ENCODE measurements at places on chromosomes 2 and 18.
A peak's percentile ranks its signal among the peaks of the same experiment; 100 is the strongest.

DNA sequence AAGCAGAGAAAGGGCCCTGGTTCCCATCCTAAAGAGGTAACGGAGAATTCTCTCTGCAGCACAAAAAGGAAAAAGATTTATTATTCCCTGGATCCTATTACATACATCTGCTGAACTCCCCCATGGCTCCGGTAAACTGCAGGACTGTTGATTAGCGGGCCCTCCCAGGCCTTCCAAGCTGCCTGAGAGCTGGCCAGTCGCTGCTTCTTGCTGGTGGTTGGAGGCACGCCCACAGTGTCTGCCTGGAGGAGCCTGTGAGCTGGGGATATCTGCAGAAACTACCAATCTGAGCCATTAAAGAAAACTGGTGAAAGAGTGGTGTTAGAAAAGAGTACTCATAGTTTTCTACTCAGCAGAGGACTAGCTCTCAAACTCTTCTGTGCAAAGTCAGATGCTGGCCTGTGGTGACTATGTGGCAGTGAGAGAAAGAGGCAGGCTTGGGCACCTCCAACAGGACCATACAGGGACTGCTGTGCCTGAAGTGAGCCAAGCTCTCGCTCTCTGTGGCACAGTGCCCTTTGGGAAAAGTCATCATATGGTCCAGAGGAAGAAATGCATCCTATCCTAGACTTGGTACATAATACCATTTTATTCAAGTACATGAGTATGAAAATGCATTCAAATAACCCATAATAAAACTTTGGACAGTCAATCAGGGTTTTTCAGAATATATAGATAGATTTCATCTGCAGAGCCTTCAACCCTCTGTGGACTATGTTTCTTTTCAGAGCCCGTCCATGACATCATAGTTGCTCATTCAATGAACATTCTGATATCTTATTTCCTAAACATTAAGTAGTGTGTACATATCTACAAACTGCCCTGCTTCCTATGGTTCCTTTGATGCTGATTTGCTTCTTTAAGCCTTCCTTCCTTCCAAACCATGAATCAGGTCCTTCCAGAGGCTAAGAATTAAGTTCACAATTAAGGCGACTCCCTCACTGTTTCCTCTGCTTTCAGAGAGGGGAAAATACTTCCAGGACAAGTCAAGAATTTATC lies 242.0 kb upstream of the LYPD1 start:
- no peak for DNase-seq

DNA sequence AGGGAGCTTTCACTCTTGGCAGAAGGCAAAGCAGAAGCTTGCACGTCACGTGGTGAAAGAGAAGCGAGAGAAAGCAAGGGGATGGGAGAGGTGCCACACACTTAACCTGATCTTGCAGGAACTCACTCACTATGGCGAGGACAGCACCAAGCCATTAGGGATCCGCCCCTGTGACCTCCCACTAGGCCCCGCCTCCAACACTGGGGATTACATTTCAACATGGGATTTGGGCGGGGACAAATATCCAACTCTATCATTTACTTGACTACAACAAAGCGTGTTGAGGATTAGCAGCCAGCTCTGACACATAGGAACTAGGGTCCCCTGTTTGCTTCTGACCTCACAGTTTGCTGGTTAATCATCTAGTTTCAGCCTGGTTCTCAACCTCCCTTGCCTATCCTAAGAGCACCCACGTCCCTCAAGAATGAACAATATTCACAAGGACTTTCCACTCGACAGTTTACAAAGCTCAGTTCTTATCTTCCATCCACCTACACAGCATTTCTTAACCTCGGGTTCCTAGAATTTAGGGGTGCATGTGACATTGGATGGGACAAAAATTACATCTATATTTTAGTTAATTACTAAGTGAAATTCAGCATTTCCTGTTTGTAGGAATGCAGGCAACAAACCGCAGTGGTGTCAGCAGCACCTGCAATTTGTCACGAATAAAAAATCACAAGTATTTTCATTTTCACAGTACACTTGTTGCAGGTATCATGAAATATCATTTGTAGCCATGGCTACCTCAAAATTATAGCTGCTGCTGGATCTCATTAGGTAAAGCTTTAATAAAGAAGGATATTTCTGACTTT lies 36.0 kb downstream of the LBH start:
- DNase-seq = peak; percentile 22

DNA sequence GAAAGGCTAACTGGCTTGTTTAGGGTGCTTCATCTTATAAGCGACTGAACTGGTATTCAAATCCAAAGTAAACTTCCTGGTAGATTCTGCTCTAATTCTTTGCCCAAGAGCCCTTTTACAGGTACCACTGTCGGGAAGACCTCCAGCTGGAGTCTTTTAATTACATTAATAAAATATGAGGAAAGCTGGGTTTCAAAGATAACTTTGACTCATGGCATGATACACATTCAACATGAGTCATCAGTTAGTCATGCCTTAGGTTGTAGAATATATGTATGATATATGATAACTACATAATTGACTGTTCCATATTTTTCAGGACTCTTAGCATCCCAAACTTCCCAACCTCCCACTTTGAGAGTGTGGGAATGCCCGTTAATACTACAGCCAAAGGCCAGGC lies 32.3 kb downstream of the ZCCHC2 start:
- no peak for DNase-seq

- DNase-seq = no peak
Observed at GRCh38 chr18:58314284-58314683, 270.3 kb downstream of the NEDD4L start.

GRCh38 chr2:179107737-179108136 lies 57.8 kb upstream of the CCDC141 start:
- no peak for DNase-seq
